Activated T-helper 1 cell treated with anti-CD3 and anti-CD28 coated beads, Interleukin-2, amount 50 U/mL, for 16 hours (primary cell): ENCODE measurements at places on chromosomes 5 and 9.

DNA sequence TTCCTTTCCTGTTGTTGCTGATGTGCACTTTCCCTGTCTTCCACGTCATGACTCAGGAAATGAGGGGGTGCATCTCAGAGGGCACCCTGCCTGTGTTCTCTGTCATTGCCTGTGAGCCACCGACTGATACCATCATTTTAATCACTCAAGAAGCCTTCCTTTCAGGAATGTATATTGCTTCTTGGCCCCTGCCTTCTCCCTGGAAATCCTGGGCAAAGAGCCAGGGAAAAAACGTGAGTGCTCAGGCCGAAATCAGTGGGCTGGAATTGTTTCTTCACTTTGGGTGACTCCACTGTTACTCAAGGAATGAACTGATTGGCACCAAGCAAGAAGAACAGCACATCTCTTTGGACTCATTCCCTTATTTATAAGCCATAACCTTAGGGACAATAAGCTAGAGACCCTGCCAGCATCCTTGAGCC, 126.1 kb downstream of the SNX18 start:
- no peak for DNase-seq

GRCh38 chr5:93192683-93193082, 388.3 kb downstream of the NR2F1-AS1 start:
- DNase-seq: no peak

GRCh38 chr5:125139590-125139989, 393.2 kb upstream of the ZNF608 start:
- no peak for DNase-seq

- no peak for DNase-seq
Observed at GRCh38 chr5:10701567-10702039, 59.4 kb downstream of the DAP start.

DNA sequence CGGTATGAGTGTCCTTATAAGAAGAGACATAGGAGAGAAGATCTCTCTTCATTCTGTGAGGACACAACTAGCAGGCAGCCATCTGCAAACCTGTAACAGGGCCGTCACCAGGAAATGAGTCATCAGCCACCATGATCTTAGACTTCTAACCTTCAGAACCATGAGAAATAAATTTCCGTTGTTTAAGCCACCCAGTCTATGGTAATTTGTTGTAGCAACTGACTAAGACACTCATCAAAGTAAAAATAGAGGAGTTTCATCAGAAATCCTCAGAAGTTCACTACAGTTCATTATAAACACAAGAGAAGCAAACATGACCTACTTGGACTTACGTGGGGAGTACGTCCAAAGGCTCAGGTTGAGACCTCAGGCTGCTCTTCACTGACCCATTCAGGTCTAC, 357.7 kb downstream of the SEMA5A start:
- DNase-seq: no peak

DNA sequence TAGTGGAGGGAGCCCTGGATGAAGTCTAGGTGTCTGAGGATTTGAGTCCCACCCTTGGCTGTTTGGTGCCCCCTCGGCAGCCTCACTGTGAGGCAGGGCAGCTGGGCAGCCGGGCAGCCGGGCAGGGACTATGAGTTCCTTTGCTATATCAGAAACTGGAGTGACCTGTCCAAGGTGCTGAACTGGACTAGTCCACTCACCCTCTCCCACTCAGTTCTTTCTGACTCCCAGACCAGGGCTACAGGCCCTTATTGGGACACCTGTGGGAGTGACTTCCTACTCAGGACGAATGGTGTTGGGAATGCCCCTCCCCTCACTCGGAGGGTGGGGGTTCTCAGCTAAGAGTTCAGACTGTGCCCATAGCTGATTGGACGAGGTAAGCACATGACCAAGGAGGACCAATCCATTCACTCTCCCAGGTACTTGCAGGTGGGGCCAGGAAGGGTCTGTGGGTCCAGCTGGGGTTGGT, 34.1 kb upstream of the RAPGEF1 start:
- DNase-seq: no peak

DNA sequence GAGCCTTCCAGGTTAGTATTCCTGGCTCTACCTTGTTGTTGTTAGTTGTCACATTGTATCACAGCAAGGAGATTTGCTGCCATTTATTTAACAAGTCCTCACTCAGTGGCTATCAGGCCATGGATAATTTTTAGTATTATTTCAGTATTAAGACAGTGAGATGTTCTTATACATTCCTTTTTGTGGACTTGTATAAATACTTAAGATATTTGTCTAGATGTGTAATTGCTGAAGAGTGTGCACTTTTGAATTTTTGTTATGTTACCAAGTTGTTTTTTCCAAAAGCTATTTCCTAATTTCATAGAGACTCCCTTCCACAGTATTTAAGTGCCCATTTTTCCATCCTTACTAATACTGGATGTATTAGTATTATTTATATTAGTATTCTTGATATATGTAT, 22.0 kb downstream of the SLC36A1 start:
- no peak for DNase-seq

DNA sequence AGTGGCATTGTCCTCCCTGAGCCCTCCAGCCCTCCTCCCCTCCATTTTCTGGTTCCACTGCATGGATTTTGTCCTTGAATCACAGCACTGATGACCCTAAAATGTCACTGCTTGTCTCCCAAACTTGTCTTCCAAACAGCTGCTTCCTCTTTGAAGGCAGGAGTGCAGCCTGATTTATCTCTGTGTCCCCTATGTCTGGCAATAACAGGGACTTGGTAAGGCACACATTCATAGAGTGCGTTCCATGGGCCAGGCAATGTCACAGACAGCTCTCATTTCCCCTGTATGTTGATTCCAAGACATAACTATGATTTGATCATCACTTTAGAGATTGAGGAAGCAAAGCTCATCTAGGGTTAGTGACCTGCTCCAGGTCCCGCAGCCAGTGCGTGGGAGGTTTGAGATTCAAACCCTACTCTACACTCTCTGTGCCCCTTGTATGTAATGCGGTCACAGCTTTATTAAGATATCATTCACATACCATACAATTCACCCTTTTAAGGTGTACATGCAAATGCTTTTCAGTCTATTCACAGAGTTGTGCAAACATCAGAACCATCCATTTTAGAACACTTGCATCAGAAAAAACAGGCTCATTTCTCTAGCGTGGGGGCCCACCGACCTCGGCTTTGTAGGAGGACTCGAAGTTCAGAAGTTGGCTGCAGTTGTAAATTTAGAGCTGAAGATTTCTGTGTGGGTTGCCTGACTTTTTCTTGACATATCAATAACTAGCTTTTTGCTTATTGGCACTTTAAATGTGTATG, 28.4 kb upstream of the BOD1 start:
- DNase-seq: no peak

- DNase-seq: no peak
Observed at GRCh38 chr9:83935276-83935935, 14.2 kb upstream of the KIF27 start.

- no peak for DNase-seq
Observed at GRCh38 chr5:10511741-10512640, 51.9 kb upstream of the ANKRD33B start.
